Natural killer cell treated with Interleukin-12 subunit alpha and Interleukin-12 subunit beta and Interleukin-15 and Interleukin-18, amount 100 ng/mL, for 72 hours (primary cell): ENCODE measurements at places on chromosomes 16 and 17. TPM values are rescaled to one million over a fixed set of nuclear protein-coding genes. Genes with fewer than 3 reads are reported as not detected.

- H3K27me3 ChIP-seq, result peaks cover 8% of the 10 kb centered on the region
- no peak overlapping the region for H3K4me3 ChIP-seq
- H3K27ac ChIP-seq, result no peak overlapping the region
- no peak for DNase-seq
- peaks cover 9% of the 10 kb centered on the region for H3K4me1 ChIP-seq
Observed at GRCh38 chr17:79930062-79930876, 91.0 kb upstream of the CBX4 start.

- peak overlapping the region; percentile 93 for H3K27ac ChIP-seq
- H3K27me3 ChIP-seq, result no peaks in the 10 kb centered on the region
- peak overlapping the region; percentile 99 for H3K4me3 ChIP-seq
Observed at GRCh38 chr17:51164911-51165679, 1.1 kb upstream of the NME2 start.

DNA sequence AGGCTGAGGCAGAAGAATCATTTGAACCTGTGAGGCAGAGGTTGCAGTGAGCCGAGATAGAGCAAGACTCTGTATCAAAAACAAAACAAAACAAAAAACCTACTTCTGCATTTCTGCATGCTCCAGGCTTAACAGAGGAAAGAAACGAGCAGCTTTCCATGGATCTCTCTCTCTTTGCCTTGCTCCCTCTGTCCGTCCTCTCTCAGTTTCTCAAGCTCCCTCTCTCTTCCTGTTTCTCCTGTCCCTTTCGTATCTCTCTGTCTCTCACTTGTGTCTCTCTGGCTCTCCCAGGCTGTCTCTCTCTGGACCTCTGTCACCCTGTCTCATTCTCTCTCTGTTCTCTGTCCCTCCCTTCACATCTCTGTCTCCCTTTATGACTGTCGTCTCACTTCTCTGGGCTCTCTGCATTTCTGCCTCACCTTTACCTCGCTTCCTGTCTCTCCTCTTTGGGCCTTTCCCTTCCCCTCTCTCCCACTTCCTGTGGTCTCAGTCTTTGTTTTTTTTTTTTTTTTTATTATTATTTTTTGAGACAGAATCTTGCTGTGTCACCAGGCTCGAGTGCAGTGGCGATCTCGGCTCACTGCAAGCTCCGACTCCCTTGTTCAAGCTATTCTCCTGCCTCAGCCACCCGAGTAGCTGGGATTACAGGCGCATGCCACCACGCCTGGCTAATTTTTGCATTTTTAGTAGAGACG lies 4.1 kb upstream of the PITPNA start:
- peak overlapping the region; percentile 77 for H3K4me3 ChIP-seq
- no peaks in the 10 kb centered on the region for H3K27me3 ChIP-seq
- DNase-seq, result no peak
- H3K36me3 ChIP-seq, result no peaks in the 10 kb centered on the region
- peak overlapping the region; percentile 46 for H3K27ac ChIP-seq

The EMP2 gene
- not detected for total RNA-seq

The TEKT5 gene
- 0.28 TPM for total RNA-seq

The TEKT1 gene
- not detected for total RNA-seq

The KRTAP17-1 gene
- total RNA-seq, result not detected
